ENCODE measurements at places on chromosomes 5 and 9.

GRCh38 chr9:130179331-130179907 is 7.2 kb downstream of the NCS1 start:
- no peak for DNase-seq

- no peak for DNase-seq
Measured at GRCh38 chr5:179332741-179333290, 12.4 kb downstream of the ADAMTS2 start.

GRCh38 chr5:65563777-65564176 is 681 bp downstream of the PPWD1 start:
- no peak for DNase-seq

GRCh38 chr5:142095651-142096330 is 12.8 kb upstream of the NDFIP1 start:
- peak; percentile 53 for DNase-seq

DNA sequence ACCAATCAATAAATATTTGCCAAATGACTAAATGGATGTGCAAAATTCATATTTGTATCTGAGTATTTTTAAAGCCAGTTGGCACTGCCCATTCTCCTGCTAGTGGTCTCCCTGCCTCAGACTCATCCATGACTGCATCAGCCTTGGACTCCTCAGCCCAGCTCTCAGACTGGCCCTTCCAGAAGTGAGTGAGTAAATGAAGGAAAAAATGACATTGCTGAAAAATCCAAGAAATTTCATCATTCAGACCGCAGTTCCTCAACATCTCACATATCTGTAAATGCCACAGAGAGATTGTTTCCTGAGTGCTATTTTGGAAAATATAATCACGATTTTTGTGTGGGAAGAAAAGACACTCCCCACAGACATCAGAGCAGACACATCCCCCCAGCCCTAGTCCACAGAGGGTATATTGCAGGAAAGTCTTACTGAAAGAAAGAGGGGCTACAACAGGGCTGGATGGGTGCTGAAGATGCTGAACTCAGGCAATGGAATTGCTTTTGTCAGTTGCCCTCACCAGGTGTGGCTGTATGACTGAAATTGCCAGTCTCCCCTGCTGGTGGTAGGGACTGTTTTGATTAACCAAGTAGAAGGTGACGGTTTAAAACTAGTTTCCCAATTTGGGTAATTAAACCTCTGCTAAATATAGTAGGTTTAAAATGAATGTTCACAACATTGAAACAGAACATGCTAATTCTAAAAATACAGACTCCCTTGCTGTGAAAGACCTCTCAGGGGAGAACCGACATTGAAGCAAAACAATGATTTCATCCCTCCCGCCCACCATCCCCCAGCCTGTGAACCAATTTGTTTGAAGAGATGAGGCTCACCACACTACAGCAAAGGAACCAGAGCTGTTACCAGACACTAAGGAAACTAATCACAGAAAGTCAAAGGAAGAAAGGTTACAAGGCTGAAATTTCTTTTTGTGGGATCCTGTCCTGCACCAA is 158.8 kb downstream of the DEPDC1B start:
- DNase-seq, result no peak

DNA sequence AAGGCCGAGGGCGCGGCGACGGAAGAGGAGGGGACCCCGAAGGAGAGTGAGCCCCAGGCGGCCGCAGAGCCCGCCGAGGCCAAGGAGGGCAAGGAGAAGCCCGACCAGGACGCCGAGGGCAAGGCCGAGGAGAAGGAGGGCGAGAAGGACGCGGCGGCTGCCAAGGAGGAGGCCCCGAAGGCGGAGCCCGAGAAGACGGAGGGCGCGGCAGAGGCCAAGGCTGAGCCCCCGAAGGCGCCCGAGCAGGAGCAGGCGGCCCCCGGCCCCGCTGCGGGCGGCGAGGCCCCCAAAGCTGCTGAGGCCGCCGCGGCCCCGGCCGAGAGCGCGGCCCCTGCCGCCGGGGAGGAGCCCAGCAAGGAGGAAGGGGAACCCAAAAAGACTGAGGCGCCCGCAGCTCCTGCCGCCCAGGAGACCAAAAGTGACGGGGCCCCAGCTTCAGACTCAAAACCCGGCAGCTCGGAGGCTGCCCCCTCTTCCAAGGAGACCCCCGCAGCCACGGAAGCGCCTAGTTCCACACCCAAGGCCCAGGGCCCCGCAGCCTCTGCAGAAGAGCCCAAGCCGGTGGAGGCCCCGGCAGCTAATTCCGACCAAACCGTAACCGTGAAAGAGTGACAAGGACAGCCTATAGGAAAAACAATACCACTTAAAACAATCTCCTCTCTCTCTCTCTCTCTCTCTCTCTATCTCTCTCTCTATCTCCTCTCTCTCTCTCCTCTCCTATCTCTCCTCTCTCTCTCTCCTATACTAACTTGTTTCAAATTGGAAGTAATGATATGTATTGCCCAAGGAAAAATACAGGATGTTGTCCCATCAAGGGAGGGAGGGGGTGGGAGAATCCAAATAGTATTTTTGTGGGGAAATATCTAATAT is 58.1 kb downstream of the BASP1 start:
- DNase-seq, result no peak

GRCh38 chr9:17938035-17938655 is 359.3 kb downstream of the SH3GL2 start:
- no peak for DNase-seq

- DNase-seq, result no peak
Measured at GRCh38 chr5:150582241-150583109, 58.0 kb upstream of the SYNPO start.

GRCh38 chr5:30438785-30439184 is 754.7 kb upstream of the CDH6 start:
- no peak for DNase-seq

GRCh38 chr5:116912221-116912620 is 337.6 kb upstream of the SEMA6A start:
- no peak for DNase-seq

- DNase-seq, result no peak
Measured at GRCh38 chr9:75462866-75463265, 374.6 kb downstream of the OSTF1 start.
